IMR-90 (cell line): ENCODE measurements at places on chromosomes 3 and 15.
A peak's percentile ranks its signal among the peaks of the same experiment; 100 is the strongest.

- DNase-seq: no peak
- H3K27ac ChIP-seq: peak overlapping the region; percentile 99
- peaks cover 58% of the 10 kb centered on the region for H3K4me1 ChIP-seq
- no peak overlapping the region for H3K4me3 ChIP-seq
- H3K36me3 ChIP-seq: peaks cover 50% of the 10 kb centered on the region
These were observed 61.3 kb downstream of the SMAD3 start for GRCh38 chr15:67126551-67127330.

DNA sequence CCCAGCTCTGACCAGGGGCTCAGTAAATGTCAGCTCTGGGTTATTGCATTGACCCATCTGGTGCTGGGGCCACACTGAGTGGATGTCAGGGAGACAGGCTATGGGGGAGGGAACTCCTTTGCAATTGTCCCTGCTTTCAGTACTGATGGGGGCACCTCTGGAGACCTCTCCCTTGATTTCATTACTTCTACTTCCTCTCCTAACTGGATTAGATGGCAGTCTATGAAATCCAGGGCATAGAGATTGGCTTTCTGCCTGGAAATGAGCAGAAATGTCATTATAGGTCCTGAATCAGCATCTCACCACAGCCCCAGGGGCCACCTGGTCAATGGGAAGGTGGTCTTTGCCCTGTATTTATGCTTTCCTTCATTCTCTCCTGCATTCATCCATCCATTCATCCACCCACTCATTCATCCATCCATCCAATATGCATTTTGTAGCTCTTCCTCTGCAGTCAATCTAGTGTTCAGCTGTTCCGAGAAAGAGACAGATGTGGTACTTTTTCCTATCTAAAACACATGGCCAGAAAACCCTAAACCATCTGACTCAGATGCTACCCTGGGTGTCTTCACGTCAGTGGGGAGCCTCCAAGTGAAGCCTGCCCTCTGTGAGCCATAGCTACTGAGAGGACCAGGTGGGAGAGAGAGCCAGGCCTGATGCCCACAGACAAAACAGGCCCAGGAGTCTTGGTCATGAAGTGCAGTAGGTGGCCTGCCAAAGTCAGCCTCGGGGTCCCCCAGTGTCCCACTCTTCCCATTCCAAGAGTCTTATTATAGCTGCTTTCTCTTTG is 57.1 kb downstream of the CCDC33 start:
- no peaks in the 10 kb centered on the region for H3K36me3 ChIP-seq
- DNase-seq: no peak
- H3K27ac ChIP-seq: no peak overlapping the region
- H3K27me3 ChIP-seq: peaks cover 31% of the 10 kb centered on the region

DNA sequence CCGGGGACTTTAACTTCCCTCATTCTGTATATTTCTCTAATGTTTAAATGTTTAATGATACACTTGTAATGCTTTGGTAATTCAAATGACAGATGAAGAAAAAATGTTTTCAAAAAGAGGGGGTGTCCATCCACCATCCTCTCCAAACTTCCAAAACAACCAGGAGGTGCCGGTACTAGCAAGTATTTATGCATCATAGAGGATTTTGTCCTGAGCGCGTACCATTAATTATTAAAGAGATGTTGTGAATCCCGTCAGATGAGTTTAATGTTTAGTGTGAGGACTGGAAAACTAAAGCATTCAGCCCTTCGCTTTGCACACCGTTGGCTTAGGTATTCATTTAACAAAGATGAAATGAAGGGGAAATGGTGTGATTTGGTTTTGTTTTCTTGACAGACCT is 1.3 kb downstream of the SLC28A1 start:
- no peak overlapping the region for H3K4me3 ChIP-seq
- no peaks in the 10 kb centered on the region for H3K4me1 ChIP-seq
- H3K36me3 ChIP-seq: no peaks in the 10 kb centered on the region
- no peak for DNase-seq
- no peak overlapping the region for H3K27ac ChIP-seq

DNA sequence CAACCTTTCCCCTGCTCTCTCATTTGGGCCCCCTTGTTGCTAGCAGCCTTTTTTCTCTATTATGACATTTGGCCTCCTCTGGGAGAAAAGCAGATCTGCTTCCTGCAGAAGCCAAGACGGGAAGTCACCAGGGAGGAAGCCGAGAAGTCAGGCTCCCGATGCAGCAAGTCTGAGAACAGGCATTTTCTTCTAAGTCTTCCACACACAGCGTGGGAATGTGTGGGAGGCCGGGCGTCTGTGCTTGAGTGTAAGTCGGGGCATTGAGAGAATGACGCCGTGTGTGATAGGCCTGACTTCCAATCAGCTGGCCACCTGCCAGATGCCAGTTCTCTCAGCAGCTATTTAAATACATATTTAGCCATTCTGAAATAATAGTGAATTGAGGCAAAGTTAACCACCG is 75.8 kb upstream of the FAM98B start:
- H3K27me3 ChIP-seq: no peaks in the 10 kb centered on the region
- H3K4me3 ChIP-seq: no peak overlapping the region
- H3K36me3 ChIP-seq: no peaks in the 10 kb centered on the region
- peak; percentile 36 for DNase-seq

GRCh38 chr3:28349469-28350000 is 911 bp upstream of the AZI2 start:
- no peaks in the 10 kb centered on the region for H3K4me1 ChIP-seq
- no peaks in the 10 kb centered on the region for H3K36me3 ChIP-seq
- peak; percentile 4 for DNase-seq
- H3K4me3 ChIP-seq: peak overlapping the region; percentile 67
- H3K27me3 ChIP-seq: no peaks in the 10 kb centered on the region

GRCh38 chr3:99867594-99868310 is 50.1 kb downstream of the CMSS1 start:
- DNase-seq: no peak
- H3K27me3 ChIP-seq: no peaks in the 10 kb centered on the region
- peaks cover 26% of the 10 kb centered on the region for H3K36me3 ChIP-seq
- peak overlapping the region; percentile 78; the same call in 1 of the 2 replicates for H3K27ac ChIP-seq
